NCI-H1048 (cell line): ENCODE measurements at places on chromosomes 5 and 9.

GRCh38 chr9:114930056-114930812 is at the start of gene TNFSF8:
TSS of gene TNFSF8 (minus strand) at chr9:114930591. CDS start at chr9:114930303, 288 bp downstream.
- no peak for DNase-seq

GRCh38 chr5:98076501-98076900 is 697.0 kb upstream of the RGMB start:
- no peak for DNase-seq

DNA sequence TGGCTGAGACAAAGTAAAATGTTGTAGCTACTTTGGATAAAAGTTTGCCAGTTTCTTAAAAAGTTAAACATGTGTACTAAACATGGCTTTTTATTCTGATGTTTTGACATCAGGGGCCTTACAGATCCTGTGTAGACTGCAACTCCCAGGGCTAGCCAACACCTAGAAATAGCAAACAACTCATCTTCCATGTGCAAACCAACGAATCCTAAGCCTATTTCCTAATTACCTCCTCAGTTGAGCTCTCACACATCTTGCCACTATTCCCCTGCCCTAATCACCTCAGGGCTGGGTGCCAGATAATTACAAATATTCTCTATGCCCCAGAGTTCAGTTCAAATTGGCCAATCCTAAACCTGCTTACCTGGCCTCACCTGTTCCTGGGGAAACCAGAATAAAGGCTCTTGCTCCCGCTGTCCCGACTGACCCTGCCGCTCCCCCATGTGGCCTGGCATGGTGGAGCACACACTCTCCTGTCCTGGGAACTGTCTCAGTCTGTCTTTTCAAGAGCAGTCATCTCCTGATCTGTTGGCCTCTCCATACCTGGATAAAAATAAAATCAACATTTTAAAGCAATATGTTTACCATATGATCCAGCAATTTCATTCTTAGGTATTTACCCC is 37.1 kb upstream of the FAM169A start:
- DNase-seq: no peak

- DNase-seq: peak; percentile 37
Observed at GRCh38 chr9:131277910-131278701, 1.8 kb upstream of the FAM78A start.

DNA sequence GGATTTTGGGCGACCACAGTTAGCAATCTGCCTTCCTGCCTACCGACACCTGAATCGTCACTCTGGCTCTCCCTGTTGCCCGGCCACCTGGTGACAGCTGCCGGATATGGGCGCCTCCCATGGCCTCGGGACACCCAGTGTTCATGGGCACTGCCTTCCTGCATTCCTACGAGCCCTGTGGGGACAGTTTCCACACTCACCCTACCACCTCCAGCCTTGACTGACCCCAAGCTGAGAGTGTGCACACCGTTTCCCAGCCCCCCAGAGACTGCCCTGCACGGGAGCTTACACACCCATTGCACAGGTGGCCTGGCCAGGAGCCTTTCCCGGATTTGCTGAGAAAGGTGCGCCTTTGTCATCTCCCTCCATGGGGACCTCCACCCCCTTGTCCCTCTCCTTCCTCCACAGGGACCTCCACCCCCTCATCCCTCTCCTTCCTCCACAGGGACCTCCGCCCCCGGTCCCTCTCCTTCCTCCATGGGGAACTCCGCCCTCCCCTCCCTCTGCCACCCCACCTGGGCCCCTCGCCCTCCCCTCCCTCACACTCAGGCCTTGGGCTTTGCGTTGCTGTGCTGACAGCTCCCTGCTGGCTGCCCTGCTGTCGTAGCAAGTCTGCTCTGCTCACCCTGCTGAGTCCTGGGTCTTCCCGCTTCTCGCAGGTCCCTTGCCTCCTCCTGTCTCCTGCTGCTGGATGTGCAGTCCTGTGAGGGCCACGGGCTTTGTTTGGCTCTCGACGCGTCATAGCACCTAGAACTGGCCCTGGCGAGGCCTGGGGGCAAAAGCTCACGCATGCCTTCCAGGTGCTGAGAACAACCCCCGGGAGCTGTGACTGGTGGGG is 48.4 kb downstream of the MRPL36 start:
- no peak for DNase-seq

GRCh38 chr5:180212363-180213255 is 3.6 kb upstream of the RASGEF1C start:
- no peak for DNase-seq

GRCh38 chr5:133129950-133130349 is 78.1 kb downstream of the HSPA4 start:
- no peak for DNase-seq

- DNase-seq: no peak
Observed at GRCh38 chr5:41414598-41414997, 95.8 kb downstream of the PLCXD3 start.

DNA sequence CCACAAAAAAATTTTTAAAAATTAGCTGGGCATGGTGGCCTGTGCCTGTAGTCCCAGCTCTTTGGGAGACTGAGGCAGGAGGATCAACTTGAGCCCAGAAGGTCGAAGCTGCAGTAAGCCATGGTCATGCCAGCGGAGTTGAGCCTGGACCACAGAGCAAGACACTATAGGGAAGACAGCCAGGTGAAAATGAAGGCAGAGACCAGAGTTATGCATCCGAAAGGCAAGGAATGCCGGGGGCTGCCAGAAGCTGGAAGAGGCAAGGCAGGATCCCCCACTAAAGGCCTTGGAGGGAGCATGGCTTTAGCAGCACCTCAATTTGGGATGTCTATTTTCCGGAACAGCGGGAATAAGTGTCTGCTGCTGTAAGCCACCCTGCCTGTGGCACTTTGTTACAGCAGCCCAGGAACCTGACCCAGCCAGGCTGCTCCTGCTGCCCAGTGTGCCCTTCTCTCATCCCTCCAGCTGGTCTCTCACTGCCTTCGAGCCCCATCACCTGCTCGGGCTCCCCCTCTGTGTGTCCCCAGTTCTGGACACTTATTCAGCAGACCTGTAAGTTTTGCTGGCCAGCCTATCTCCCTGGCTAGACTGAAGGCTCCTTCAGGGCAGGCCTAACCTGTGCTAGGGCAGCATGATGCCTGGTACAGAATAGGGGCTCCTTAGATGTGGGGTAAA is 16.8 kb upstream of the JADE2 start:
- DNase-seq: no peak

GRCh38 chr5:60076746-60077145 is 183.2 kb upstream of the PDE4D start:
- DNase-seq: no peak

GRCh38 chr9:127805620-127806019 is 2.9 kb downstream of the FPGS start:
- no peak for DNase-seq

- no peak for DNase-seq
Observed at GRCh38 chr5:174608631-174609097, 115.7 kb upstream of the MSX2 start.

GRCh38 chr5:142754031-142754430 is 16.1 kb upstream of the ARHGAP26 start:
- DNase-seq: no peak

- no peak for DNase-seq
Observed at GRCh38 chr5:67842806-67843205, 372.8 kb upstream of the PIK3R1 start.

DNA sequence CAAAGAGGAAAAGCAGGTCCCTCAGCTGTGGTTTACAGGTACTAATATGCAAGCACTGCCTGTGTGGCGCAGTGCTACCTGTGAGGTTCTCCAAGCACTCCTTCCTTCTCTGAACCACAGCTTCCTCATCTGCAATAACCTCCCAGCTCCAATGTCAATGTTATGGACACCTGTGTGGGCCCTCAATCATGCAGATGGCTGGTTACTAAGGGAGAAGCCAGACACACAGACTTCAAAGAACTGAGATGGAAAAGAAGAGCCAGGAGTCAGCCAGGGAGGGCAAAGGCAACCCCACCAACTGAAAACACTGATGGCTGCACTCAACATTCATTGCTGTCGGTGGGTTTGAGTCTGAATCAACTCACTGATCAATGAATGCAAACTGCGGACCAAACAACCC is 77.7 kb downstream of the NR6A1 start:
- DNase-seq: no peak

GRCh38 chr5:149128023-149128875 is 13.0 kb upstream of the ABLIM3 start:
- no peak for DNase-seq

DNA sequence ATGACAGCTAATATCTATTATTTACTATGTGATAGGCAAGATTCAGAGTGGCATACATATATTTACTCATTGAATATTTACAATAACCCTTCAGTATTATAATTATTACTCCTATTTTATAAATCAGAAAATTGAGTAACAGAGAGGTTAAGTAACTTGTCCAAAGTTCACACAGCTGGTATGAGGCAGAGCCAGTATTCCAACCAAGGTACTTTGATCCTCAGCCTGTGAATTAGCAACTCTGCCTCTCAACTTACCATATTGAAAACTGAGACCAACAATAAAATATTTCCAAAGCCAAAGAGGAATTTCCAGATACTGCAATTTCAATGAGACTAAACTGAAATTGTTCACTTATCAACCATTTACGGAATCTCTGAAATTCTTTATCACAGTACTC is 67.9 kb upstream of the TSLP start:
- no peak for DNase-seq

DNA sequence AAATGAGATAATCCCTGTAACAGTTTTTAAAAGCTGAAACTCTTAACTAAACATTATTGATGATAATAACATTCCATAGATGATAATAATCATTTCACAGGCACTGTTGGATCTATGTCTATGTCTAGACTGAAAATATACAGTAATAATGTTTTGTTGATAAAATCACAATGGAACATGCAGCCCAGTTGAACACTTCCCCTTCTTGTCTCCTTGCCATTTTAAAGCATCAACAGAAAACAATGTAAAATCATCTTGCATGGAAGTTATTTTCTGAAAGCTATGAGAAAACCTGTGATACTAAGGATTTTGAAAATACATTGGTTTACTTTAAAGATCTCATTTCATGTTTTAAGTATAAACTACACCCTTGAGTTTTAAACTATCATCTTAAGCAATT is 1.9 kb downstream of the GAPT start:
- no peak for DNase-seq

DNA sequence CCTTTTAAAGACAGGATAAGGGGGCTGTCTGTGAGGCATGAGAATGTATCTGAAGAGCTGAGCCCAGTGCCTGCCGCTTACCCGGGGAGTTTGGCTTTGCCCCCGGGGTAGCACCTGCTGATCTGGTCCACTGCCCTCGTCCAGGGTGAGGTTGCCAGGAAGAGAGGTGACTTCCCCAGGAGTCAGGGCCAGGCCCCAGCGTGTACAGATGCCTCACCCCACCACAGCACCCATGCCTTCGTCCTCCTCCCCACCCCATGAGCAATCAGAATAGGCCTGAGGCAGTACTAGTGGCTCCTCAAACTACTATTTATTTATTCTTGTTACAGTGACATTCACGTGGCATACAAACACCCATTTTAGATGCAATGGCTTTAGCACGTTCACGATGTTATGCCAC is 15.7 kb upstream of the AIF1L start:
- DNase-seq: no peak
